ENCODE measurements at places on chromosomes 12 and 14. TPM values are rescaled to one million over a fixed set of nuclear protein-coding genes. Genes with fewer than 3 reads are reported as not detected.

Gene SMIM41
- total RNA-seq, result not detected

Gene CCDC88C
- 168 TPM for total RNA-seq

Gene CELA1
- total RNA-seq, result not detected

Gene GNG2
- total RNA-seq, result 304 TPM

Gene GLIPR1L2
- total RNA-seq, result not detected

Gene NANOG
- not detected for total RNA-seq

Gene AQP2
- not detected for total RNA-seq

DNA sequence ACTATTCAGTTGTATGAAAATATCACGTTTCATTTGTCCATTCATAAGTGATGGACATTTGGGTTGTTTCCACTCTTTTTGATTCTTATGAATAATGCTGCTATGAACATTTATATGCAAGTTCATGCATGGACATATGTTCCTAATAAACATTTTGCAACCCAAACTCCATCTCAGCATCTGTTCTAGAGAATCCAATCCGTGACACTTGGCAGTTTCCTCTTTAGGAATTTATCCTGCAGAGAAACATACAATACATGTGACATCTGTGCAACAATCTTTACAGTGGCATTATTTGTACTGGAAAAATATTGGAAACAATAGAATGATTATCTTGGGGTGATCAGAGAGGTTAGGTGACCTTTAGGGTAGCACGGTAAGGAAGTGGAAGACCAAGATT is 290.8 kb upstream of the SRRM4 start:
- DNase-seq, result no peak

DNA sequence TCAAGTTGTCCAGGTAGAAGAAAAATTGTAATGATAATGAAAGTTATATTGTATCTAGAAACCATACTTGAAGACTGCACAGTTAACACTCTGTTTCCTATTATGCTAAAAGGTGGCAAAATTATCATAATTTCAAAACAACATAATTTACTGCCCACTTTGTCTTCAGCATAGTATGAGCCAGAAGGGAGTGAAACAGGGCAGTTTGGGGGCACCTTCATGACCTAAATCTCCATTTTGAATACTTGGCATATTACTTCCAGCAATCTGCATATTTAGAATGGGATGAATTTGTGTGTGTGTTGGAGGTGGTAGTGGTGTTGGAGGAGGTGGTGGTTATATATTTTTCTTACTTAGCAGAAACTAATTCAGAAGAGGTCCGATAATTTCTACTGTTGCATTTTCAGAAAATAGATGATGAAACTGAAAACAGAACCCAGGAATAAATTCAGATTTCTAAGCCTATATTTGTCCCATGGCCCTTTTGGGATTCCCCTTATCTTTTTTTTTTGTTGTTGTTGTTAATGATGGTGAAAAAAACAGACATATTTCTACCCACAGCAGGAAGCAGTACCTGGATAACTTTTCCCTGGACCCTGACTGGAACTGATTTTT is 26.6 kb upstream of the FRMD6 start:
- no peak for DNase-seq

GRCh38 chr12:23921099-23921856 is 28.2 kb downstream of the SOX5 start:
- no peak for DNase-seq

DNA sequence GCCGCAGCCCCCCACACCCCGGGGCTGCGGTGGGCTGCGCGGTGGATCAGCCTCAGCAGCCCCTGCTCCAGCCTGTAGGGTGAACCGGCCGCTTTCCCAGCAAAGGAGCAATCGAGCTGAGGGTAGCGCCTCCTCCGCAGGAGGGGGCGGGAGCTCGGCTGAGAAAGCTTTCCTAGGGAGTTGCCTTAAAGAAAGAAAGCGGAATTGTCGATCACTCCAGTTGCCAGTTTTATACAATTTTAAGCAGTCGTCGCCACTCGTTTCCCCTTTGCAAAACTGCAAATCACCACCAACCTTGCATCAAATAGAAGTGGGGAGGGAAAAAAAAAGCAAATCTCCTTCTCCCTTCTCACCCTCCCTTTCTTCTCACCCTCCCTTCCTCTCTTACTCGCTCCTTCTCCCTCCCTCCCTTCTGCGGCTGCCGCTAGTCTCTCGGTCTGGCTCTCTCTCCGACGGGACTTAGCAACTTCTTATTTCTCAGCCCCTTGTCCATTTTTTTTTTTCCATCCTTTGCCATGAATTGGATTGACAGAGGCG is at the start of gene PDE3A:
PDE3A (plus strand) TSS at position 424 of the 537 bp plus-strand sequence. CDS start 748 bp downstream, outside the sequence.
- no peak for DNase-seq
